ENCODE measurements at places on chromosomes 2 and 18.

DNA sequence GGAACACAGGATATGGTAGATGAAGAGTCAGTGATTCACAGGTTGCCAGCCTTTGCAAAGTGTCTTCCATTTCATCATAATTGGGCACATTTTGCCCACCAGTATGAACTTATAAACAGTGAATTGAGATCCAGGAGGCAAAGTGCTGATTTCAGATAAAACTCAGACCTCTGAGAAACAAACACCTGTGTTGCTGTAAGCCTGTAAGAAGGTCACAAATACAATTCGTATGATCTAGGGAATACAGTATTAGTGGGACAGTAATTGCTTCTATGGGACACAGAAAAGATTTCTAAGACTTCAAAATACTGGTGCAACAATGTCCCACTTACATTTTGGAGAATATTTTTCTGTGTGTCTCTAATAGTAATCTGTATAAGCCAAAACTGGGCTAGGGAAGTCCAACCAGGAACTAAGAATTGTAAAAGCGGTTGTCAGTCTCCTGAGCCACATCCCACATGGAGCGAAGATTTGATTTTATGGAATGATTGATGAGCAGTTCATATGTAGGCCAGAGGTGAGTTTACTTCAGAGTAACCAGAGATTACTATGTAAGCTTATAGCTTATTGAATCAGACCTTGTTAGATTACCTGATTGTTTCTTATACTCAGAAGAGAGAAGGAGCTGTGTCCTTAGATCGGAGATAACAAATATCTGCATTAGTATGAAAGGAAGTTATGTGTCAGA is 728.4 kb downstream of the LRRTM4 start:
- no peak for DNase-seq

DNA sequence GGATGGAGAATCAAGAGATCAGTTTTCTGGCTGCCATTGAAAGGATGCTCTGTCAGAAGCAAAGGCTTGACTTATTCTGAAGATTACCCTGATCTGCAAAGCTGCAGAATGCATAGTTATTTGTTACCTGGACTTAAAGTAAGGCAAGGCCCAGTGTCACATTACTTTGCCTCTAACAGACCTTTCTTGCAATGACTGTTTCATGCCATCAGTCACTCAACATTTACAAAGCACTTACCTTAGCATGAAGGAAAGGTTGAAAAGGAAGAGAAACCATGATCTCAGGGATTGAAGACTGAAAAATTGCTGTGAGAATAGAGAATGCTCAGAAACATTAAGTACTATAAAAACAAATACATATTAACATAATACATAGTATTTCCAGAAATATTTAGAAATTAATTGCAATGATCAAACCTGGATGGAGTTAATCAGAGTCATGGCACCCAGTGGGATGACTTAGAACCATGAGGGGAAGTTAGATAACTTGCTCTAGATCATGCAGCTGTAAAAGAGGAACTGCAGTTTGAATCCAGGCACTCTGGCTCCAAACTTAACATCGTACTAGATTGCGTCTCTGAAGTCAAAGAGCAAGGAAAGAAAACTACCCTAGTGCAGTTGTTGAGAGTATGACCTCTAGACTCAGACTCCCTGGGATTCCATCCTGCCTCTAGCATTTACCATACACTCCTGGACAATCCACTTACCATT is 26.5 kb upstream of the FAM117B start:
- no peak for DNase-seq

DNA sequence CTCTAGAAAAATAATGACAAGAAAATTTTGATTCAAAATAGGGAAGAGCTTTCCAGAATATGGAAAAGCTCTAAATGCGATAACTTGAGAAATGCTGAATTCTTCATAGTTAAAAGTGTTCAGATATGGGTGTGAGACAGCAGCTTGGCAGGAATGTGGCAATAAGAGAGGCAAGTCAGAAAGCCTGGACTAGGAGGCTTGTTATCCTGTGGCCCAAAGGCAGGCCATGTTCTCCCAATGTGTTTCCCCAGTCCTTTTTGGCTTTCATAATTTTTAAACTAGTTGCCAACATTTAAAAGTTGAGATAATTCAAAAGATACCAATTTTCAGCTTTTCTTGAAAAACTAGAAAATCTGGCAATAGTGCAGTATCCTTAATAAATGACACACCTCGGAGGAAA is 366.3 kb upstream of the FANCL start:
- no peak for DNase-seq

- no peak for DNase-seq
These were observed 470.7 kb upstream of the ZEB2 start for GRCh38 chr2:144990661-144991060.

DNA sequence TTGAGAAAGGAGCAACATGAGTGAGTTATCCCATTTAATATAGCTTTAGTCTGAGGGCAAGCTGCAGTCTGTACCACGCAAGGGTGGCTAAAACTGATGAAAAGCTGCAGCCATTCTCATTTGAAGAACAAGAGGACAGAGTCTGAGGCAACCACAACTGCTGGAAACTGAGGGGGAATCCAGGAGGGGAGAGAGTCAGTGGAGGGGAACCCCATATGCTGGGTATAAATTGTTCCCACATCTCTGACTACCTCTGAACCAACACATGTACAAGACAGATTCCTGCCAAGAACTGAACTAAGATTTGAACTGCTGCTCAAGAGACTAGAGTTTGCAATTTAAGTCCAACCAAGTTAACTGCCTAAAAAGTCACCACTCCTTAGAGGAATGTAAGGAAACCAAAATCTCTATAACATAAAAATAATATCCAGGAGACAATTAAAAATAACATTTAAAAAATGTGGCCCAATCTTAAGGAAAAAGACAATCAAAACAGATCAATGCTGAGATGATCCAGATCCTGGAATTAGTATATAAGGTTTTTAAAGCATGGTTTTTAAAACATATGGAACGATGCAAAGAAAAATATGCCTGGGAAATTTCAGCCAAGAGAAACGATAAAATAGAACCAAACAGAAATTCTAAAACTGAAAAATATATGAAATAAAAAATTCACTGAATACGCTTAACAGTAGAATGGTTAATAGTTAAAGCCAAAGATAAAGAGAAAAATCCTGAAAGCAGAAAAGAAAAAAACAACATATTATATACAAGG is 11.2 kb downstream of the CWC22 start:
- no peak for DNase-seq

DNA sequence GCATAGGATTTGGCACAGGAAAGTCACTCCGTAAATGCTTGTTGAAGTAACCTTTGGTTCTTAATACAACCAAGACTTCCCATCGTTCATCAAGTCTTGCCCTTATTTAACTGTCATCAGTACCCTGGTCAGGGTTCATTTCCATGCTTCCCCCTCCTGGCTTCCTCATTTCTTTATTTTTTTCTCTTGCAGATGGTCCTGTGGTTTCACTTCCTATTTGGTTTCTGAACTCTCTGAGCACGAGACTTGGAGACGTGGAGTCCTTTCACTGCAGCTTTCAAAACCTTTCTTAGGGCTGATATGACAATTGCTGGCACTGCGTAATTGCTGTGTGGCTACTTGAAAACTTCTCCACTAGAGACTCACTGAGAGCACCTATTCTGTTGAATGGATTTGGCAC is 59.9 kb upstream of the PID1 start:
- DNase-seq: no peak

DNA sequence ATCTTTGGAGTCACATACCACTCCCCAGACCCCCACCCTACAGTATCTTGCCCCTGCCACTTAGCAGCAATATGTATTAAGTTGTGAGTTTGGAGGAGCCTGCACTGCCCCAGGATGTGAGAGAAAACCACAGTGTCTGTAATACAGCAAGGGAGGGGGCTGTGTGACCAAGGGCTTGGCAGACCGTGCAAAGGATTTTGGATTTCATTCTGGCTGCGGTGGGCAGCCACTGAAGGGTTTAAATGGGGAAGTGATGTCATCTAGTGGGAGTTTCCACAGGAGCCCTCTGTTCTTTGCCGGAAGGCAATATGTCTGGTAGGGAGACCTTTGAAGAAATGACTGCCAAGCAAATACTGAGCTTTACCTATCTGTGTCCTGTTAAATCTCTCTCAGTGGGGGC is 202.4 kb downstream of the FHOD3 start:
- DNase-seq: no peak

- DNase-seq: no peak
These were observed 40.8 kb upstream of the CYP1B1 start for GRCh38 chr2:38116762-38117161.

DNA sequence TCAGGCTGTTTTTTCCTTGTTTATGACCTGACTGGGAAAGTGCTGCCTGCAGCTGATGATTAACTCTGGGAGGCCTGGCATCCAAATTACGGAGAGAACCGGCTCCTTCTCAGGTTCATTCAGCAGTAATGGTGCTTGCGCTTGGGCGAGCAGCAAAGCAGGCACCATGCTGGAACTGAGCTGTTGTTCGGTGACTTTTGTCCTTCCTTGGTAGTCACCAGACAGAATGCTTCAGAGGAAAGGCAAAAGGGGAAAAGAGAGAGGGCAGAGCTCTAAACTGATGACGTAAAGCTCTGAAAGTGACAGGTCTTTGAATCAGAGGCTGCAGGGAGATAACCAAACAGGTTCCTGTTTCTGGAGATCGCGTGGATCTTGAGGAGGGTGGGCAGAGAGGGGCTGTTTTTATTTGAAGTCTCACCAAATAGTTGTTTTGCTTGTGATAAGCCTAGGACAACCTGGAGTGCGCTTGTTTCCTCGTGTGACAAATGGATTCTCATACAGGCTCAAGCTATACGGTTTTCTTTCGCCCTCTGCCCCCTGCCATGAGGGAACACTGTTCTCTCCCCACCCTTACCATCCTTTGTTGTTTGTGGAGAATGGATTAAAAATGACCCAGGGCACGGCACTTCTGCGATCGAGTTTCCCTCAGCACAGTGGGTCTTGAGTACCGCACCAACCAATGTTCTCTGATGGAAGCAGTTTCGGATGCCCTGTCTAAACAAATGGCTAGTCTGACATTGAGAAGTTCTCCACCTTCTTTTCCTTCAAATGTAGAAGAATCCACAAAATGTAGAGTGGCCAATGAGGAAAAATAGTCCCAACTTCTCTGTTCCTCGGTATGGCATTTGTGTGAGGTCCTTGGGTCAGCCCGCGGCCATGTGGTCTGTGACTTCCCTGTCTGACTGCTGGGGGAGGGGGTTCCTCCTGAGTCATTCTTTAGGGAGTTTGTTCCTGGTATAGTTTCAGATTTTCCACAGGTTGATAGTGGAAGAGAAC is 1.3 kb downstream of the RASGRP3 start:
- peak; percentile 18 for DNase-seq

- DNase-seq: no peak
These were observed 89.3 kb upstream of the HAAO start for GRCh38 chr2:42881732-42882131.

DNA sequence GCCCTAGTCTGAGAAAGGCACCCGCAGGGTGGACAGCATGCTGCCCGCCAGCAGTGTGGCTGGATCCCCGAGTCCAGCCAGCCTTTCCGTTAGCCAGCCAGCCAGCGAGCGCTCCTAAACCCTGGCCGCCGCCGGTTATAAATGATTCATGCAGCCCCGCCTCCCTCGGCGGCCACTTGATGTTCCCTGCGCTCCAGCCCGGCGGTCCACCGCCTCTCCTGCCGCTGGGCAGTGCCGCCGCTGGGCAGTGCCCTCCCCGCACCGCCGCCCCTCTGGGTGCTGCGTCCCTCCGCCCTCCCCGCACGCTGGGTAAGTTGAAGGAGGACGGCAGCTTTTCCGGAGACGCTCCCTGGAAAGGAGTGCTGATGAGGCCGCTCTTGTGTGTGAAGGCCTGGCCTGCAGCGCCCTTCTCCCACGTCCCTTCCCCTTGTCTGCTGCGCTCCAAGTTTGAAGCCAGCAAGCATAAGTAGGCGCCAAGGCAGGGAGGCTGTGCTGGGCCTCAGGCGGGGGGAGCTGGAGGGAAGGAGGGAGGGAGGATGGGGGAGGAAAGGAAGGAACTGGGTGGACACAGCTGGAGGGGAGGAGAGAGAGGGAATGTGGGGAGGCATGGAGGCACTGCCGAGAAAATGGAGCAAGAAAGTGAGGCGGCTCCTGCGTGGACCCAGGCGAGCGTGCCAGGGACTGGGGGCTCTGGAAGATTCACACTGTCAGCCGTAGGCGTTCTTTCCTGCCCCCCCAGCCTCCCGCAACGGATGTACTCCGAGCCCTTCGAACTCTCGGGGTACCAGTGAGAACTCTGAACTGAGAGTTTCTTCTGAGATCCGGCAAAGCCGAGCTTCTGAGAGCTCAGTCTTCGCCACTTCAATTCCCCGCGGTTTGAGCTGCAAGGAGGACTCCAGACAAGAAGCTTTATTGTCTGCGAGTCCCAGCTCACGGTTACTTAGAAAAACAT is 131.9 kb downstream of the GLI2 start:
- DNase-seq: peak; percentile 42

- no peak for DNase-seq
These were observed at the start of gene NEURL3 for GRCh38 chr2:96505231-96505889. Gene NEURL3 (minus strand): TSS chr2:96505357. CDS start chr2:96505286, 71 bp downstream.

DNA sequence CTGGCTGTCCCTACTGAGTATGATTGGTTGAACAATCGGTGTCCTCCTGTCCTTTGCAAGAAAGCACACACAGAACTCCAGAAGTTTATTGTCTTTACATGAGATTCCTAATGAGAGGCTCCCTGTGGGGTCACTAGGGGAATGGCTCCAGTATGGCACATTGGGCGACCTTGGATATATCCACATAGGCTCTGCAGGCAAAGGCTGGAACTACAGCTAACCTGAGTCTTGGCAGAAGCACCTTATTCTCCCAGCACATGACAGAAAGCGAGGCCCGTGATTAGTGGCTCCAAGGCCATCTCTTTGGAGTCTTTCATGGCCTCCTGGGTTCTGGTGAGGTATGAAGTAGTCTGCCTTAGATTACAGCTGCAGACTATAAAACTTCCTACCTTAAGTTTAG is 49.0 kb downstream of the ZDBF2 start:
- DNase-seq: no peak

DNA sequence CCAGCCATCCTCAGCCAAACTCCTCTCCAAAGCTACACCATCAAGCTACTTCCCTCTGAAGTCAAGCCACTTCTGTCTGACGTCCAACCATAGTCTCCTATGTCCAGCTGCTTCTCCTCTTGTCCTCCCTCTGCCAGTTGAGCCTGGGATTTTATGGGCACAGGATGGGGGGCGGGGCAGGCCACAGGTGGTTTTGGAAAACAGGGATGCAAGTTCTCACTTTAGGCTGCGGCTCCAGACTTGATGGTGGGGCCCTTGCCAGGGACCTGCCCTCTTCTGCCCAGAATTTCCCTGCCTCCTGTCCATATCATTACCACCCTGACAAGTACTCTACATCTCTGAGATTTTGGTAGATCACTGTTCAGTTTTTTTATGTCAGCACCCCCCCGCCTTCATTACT is 41.6 kb downstream of the TEX51 start:
- DNase-seq: no peak

DNA sequence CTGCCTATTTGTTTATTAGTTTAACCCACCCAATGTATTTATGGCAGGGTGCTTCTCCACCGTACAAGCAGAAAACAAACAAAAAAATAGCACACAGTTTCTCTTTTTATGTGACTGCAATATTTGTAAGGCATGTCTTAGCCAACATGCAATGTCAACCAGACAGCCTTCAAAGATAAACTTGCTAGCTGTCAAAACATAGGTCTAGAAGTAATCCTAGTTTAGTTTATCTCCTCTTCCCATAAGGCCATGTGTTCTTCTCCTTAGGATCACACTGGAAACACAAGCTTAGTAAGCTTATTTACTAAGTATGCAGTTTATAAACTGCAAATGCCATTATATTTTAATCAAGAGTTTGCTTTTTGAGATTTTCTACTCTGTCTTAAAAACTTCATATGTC is 75.6 kb downstream of the LDAH start:
- no peak for DNase-seq

GRCh38 chr2:239533569-239534316 is 132.9 kb upstream of the HDAC4 start:
- no peak for DNase-seq

GRCh38 chr2:46490521-46491141 is 11.3 kb downstream of the TMEM247 start:
- DNase-seq: peak; percentile 74

Measured in anterior cingulate cortex (tissue), 58 donors.